ENCODE measurements at places on chromosomes 2 and 18.

DNA sequence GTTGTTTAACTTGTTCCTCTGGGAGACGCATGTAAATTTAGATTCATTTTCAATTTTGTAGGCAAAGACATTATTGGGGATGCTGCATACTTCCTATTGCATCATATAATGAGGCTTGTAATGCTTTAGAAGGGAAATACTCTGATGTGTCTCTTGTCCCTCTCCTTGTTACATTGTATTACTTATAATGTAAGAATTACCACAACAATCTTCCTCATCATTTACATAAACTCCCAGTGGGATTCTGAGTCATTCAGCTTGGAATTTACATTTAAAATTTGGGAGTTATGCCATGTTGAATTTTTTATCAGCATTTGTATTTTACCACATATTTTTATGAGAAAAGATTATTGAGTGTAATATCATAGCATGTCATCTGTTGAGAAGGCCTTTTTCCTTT, 963.4 kb upstream of the NRXN1 start:
- DNase-seq = no peak

GRCh38 chr18:449374-449773, 51.1 kb downstream of the COLEC12 start:
- DNase-seq = no peak

GRCh38 chr18:78242806-78243205, 736.8 kb upstream of the SALL3 start:
- no peak for DNase-seq

DNA sequence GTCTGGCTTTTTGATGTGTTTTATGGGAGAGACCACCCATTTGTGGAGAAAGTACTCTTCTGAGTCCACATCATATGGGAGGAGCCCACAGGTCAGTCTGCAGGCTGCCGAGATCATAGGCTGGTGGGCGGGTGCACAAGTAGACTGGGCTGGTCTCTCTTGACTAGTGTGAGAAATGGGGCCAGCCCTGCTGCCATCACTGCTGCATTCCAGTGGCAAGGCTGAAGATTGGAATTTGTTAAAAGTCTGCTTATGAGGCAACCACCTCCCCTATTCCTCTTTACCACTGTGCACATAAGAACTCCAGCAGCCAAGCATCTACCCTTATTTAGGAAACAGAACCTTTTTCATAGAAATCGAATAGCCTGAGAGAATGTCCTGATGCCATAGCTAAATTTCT, 200.7 kb downstream of the DIS3L2 start:
- no peak for DNase-seq

- no peak for DNase-seq
These were observed 822.1 kb downstream of the GALR1 start for GRCh38 chr18:78071776-78072175.

DNA sequence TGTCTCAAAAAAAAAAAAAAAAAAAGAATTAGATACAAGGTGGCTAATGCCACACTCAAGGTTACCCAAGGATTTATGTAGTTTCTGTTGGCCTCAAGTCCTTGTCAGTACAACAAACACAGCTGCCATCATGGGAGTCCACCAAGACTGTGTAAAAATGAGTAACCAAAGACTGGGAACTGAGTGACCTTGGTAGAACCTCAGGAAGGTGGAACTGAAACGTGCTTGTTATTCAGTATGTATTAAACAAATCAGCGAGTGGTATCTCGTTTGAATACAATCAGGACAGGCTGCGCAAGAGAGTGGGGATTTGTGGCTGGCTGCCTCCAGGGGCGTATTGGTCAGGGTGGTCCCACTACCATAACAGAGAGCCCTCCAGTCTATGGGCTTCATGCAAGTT, 1.6 kb upstream of the SFTPB start:
- DNase-seq = no peak

GRCh38 chr2:42906557-42907411, 114.4 kb upstream of the HAAO start:
- no peak for DNase-seq

DNA sequence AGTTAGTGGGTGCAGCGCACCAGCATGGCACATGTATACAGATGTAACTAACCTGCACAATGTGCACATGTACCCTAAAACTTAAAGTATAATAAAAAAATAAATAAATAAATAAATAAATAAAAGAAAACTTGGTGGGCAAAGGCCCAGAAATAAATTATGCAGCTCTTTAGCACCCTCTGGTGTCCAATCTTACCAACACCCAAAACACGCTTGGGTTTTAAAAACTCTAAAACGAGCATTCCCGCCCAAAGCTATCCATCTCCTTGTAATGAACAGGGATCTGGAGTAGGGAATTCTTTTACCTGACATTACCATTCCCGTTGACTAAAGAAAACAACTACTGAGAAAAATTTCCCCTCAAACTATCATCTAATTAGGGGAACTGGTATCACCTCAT, 2005.9 kb upstream of the CELF4 start:
- DNase-seq = no peak

DNA sequence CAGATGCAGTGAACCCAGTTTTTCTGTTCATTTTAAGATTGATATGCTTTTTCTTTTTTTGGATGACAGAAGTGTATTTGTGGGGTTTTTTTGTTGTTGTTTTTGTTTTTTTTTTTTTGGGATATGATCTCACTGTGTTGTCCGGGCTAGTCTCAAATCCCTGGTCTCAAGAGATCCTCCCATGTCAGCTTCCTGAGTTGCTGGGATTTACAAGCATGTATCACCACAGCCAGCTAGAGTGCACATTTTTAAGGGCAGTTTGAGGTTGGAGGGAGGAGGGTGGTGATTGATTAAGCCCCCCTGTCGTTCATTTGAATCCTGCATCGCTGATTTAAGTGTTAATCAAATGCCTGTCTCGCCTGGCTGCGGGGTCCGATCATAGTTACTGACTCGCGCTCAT, 189.1 kb downstream of the GBX2 start:
- no peak for DNase-seq

DNA sequence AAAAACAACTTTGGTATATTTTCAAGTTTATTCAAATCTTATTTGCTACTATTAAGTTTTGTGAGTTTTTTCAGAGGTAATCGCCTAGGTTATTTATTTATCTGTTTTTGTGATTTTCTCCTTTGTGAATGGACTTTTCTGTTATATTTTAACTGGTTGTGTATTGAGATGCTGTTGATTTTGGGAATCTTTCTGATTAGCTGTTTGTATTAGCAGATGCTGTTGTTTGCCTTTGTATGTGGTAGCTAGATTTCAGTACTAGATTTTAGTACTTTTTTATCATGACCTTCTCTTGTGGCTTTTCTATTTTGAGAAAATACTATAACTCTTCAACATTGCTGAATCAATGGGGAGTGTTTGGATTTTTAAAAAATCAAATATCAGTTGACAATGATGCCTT, 42.4 kb downstream of the TSHZ1 start:
- no peak for DNase-seq

GRCh38 chr18:59633317-59633716, 63.9 kb downstream of the CCBE1 start:
- DNase-seq = no peak

DNA sequence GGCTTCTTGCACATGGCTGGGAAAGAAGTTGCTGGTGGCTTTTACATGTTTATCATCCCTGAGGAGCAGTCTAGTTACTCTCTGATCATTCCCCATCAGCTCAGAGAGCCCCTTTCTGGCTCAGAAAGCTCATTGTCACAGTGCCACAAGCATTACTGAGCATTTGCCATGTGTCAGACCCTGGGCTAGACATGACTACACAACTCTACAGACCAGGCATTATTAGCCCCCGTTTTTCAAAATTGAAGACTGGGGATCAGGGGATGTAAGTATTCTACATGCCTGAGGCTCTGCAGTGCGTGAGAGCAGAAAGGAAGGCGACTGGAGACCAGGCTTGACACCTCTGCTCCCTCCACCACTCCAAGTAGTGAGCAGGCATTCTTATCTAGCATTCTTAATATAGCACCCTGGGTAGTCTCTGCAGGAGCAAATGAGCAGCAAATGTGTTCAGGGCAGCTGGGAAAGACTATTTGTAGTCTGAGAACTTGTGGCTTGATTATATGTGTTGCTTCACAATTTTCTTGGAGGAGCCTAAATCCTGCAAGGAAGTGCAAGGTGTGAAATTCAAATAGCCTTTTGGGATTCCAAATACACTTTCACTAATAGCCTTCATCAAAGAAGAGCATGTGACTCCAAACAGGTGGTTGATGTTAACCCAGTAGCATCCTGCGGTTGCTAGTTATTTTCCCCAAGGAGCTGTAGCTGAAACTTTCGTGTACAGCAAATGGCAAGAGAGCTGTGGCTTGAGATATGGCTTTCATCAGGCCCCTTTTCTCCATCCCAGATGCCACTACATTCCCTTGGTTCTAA, 143.2 kb downstream of the DDX1 start:
- DNase-seq = no peak

DNA sequence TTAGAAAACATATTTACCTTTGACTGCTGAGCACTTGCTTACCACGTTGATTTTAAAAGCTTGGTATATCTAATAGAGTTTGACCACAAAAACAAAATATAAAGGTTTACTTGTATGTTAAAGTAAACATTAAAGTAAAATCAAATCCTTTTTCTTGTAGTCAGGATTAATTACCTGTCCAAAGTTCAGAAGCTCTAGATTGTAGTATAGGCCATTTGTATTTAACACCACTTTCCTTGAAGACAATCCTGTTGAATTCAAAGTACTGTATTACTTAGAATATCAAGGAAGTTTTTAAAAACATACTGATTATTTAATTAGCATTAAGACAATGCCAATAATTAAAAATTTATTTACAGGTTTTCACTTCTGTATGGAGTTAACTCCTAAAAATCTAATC, 53.0 kb downstream of the PGAP1 start:
- no peak for DNase-seq

DNA sequence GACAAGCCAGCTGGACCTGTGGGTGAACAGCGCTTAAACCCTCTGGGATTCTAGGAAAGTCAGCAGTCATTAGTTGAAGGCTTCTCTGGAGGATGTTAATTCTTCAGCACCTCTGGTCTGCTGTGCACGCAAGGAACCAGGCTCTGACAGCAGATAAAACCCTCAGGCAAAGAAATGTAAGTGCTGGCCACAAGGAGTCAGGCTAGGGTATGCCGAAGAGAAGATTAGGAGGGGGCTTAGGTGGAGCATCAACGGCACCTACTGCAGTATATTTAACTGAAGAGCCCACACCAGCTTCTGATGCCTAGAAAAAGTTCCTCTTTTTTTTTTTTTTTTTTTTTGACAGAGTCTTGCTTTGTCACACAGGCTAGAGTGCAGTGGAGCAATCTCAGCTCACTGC, 304.2 kb upstream of the MC4R start:
- DNase-seq = no peak

GRCh38 chr2:20224164-20224715, 690 bp downstream of the SDC1 start:
- DNase-seq = no peak

DNA sequence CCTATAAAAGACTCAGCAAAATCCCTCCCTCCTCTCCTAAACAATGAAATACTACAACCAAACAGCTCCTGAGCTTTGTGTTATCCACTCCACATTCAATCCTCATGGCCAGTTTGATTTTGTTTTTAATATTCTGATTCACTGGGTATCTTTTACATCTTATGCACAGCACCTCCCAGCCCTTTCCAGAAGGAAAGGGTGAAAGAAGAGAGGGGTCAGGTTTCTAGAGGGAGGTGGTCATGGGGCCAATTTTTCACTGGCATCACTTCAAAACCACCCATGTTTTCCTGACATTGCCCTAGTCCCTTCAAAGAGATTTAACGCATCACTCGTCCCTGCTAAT, 315.6 kb downstream of the LPIN1 start:
- no peak for DNase-seq

DNA sequence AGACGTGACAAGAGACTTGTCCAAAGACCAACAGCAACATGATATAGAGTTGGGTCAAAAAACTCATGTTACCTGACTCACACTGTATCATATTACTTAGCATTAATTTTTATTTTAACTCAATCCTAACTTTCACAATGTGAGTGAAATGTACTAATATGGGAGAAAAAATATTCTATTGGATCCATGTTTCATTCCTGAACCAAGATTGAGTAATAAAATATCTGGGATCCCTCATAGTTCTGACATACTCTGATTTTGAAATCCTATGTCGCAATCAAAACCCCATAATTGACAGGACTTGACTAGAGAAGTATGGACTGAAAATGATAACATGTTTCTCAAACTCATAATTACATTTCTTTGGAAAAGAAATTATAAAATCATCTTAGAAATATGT, 190.4 kb downstream of the RIT2 start:
- DNase-seq = no peak

GRCh38 chr2:212539072-212539880, 674 bp upstream of the ERBB4 start:
- DNase-seq = no peak

- DNase-seq = no peak
These were observed 216.7 kb upstream of the STON1 start for GRCh38 chr2:48313036-48313877.

DNA sequence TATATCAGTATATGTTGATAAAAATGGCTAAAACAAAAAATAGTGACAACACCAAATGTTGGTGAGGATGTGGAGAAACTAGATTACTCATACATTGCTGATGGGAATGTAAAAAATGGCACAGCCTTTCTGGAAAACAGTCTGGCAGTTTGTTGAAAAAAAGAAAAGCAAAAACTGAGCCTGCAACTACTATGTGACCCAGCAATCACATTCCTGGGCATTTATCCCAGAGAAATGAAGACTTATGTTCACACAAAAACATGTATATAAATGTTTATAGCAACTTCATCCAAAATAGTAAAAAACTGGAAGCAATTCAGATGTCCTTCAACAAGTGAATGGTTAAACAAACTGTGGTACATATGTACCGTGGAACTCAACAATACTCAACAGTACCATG, 7.5 kb upstream of the KDSR start:
- no peak for DNase-seq

- no peak for DNase-seq
These were observed 38.4 kb downstream of the YPEL5 start for GRCh38 chr2:30185178-30185577.
